Fibroblast of skin of right biceps (primary cell): ENCODE measurements at places on chromosomes 7 and 10.

GRCh38 chr10:51718804-51719291 is 19.5 kb upstream of the CSTF2T start:
- peak; percentile 78 for DNase-seq

GRCh38 chr7:100585511-100586265 is at the start of gene LRCH4:
Gene LRCH4, minus strand, starts transcription at chr7:100586129. Its CDS starts 29 bp downstream, at chr7:100586100.
- DNase-seq: no peak

- no peak for DNase-seq
These were observed 368.1 kb downstream of the RPS24 start for GRCh38 chr10:78401624-78402367.

DNA sequence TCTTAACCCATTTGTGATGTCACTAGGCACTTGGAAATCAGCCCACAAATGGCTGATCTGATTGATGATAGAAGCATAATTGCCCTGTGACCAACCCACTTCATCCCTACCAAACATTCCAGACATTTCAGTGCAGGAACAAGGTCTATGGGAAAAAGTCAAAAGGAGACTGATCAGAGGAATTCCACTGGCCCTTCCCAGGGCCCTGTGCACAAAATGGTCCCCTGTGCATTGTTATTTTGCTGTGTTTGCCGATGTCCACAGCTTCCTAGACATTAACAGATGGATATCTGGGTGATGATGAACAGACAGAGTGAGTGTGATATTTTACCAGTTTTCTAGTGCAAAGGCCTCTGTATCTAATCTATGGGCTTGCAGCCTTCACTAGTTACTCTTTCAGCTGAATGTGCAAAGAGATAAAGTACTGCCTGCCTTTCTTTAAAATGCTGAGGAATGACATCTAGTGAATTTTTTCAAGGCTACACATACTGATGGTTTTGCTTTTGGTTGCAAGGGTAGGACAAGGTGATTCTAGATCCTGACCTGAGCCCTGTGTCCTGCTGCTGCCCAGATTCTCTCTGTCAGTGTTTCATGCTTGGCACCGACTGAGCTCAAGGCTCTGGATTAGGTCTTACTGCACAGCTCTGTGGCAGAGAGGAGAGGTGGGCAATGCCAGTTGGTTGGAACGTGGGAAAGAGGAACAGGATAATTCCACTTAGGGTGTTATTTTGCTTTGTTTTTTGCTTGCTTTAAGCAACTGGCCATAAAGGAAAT is 55.4 kb downstream of the CALD1 start:
- DNase-seq: peak; percentile 86

- peak; percentile 75 for DNase-seq
These were observed 206.1 kb upstream of the NPSR1 start for GRCh38 chr7:34451923-34452322.

- DNase-seq: no peak
These were observed 6.8 kb downstream of the GPR146 start for GRCh38 chr7:1050956-1051690.

DNA sequence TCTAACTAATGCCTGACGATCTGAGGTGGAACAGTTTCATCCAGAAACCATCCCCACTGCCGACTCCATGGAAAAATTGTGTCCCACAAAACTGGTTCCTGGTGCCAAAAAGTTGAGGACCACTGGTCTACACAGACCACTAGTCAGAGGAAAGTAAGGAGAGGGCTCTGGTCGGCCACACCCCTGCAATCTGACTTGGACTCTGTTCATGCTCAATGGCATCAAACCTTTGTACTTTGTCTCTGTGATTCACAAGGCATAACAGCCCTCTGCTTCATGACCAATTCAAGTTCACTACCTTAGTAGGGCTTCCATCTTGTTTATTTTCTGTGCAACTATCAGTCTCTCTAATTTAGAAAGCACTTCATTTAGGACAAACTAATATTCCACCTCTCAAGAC is 1.8 kb downstream of the TUBAL3 start:
- DNase-seq: no peak

GRCh38 chr7:98990356-98990755 is 112.0 kb downstream of the TRRAP start:
- DNase-seq: no peak

- DNase-seq: no peak
These were observed 188.1 kb downstream of the MGMT start for GRCh38 chr10:129655007-129655678.

- no peak for DNase-seq
These were observed 655.7 kb downstream of the INHBA start for GRCh38 chr7:41047211-41047610.

- no peak for DNase-seq
These were observed 33.0 kb downstream of the BAMBI start for GRCh38 chr10:28710202-28710886.

- no peak for DNase-seq
These were observed 114.3 kb upstream of the YAE1 start for GRCh38 chr7:39451901-39452300.

DNA sequence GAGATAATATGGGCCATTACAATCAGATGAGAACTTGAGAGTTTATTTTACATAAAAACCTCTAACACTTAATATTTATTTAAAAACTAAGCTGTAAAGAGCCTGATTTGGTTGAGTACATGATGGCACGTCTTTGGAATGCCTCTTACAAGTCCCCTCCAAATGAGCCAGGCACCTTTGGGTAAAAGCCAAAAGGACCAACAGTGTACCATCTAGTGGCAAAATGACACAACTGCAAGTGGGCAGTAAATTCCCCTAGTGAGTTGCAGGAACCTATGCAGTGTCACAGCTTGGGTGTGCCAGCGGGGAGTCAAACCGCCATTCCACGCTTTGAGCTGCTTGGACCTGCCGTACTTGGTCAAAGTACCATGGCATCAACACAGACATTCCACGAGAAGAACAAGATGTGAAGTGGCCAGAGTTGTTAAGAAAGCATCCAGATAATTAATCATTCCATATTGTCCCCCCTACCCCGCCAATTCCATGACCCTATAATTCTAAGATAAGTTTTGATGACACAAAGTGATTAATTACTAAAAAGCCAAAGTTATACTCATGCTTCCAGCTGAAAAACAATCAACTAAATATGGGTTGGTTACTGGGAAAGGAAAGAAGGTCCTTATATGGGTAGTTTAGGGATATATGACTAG is 115.2 kb downstream of the SORBS1 start:
- peak; percentile 81 for DNase-seq

- no peak for DNase-seq
These were observed 239.7 kb upstream of the PLXDC2 start for GRCh38 chr10:19576576-19576975.

- no peak for DNase-seq
These were observed 31.2 kb downstream of the ADCYAP1R1 start for GRCh38 chr7:31083210-31083786.

DNA sequence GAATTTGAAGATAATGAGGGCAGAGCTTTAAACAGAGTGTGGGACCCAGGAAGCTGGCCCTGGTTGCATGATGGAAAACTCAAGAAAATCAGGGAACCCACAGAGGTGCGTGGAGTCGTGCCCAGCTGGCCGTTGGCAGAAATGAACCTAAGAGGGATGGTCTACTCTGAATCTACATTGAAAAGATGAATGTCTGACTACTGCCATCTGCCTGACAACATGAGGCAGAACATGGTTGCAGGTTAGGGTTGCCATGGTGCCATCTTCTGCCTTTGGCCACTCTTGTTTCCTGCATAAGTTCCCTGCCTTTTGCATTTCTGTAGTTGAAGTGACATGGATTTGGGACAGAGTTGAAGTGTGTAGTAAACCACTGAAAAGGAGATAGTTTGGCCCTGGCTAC is 138.5 kb upstream of the COBL start:
- DNase-seq: no peak

DNA sequence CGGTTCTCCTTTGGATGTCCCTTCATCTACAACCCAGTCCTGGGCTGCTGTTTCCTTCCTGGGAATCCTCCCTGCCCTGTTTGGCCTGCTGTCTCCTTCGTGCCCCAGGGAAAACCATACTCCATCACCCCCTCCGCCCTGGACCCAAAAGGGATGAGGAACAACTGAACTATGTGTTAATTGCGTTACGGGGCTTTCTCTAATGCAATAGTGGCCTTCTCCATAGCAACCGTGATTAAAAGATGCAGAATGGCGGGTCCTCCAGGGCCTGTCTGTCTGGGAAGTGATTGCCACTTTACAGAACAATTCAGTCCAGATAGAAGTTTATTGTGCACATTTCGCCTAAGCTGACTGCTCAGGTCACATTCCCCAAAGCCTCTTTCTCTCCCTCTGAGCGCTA is 112.0 kb upstream of the FGFR2 start:
- DNase-seq: peak; percentile 36

DNA sequence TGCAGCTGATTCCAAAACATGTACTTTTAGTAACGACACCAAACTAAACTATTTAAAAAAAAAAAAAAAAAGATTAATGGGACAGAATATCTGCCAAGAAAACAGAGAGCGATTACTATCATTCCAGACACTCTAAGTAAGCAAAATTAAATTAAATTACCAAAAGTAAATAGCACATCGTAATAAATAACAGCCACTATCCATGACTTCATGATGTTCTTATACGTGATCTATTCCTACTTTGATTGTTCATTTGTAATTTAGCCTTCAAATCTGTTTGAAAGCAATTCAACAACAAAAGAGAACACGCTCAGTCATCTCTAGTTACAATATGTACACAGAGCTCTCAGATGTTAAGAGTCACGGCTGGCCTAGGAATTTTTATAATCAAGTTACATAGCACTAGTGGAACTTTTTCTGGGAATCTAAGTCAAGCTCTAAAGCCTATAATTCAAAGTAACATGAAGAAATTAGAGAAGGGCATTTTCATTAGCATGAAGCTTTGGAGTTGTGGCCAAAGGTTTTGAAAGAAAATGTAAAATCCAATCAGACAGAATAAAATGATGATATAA is 241.7 kb upstream of the NEBL start:
- no peak for DNase-seq

GRCh38 chr10:111211706-111212105 is 134.9 kb downstream of the ADRA2A start:
- peak; percentile 57 for DNase-seq
